ENCODE measurements at places on chromosomes 2 and 18.

- DNase-seq, result peak; percentile 59
Observed at GRCh38 chr2:110748489-110748867, 16.1 kb downstream of the ACOXL start.

- DNase-seq, result no peak
Observed at GRCh38 chr2:235850771-235851551, 317.2 kb downstream of the GBX2 start.

- DNase-seq, result no peak
Observed at GRCh38 chr18:36536426-36536825, 238.9 kb downstream of the FHOD3 start.

DNA sequence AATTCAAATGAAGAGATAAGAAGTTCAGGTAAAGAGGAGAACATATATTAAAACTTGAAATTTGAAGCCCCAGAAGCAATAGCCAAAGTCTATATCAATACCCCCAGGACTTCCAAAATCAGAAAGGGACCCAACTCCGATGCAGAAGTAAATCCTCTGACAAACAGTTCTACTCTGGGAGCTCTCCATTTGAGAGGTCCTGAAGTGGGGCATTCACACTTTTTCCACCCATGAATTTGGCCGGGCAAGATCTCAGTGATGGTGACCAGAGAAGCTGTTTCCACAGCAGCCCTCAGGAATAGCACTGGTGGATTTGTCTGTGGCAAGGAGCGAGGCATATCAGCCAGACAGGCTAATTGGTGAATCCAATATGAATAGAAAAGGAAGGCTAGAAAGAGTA is 313.6 kb upstream of the MC4R start:
- no peak for DNase-seq

DNA sequence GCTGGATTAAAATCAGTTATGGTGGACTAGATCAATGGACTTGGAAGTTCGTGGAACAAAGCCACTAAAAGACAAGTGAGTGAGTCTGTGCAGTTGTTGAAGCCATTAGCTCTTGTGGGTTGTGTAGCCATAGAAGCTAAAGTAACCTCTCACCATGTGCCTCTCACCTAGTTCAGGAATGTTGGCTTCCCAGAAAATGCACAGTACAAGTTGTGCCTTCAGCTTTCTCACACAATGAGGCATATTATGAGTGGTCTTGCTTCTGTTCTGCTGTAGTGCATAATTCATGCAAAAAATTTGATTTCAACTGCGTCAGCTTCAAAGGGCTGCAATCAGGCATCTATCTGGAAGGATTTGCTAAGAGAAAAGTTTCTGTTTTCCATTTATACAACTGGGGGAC is 26.2 kb downstream of the CERS6 start:
- no peak for DNase-seq

GRCh38 chr2:67671464-67672450 is 274.6 kb downstream of the ETAA1 start:
- no peak for DNase-seq

- DNase-seq, result no peak
Observed at GRCh38 chr2:120761911-120762310, 26.2 kb downstream of the GLI2 start.

GRCh38 chr2:120765678-120766469 is 30.2 kb downstream of the GLI2 start:
- no peak for DNase-seq

DNA sequence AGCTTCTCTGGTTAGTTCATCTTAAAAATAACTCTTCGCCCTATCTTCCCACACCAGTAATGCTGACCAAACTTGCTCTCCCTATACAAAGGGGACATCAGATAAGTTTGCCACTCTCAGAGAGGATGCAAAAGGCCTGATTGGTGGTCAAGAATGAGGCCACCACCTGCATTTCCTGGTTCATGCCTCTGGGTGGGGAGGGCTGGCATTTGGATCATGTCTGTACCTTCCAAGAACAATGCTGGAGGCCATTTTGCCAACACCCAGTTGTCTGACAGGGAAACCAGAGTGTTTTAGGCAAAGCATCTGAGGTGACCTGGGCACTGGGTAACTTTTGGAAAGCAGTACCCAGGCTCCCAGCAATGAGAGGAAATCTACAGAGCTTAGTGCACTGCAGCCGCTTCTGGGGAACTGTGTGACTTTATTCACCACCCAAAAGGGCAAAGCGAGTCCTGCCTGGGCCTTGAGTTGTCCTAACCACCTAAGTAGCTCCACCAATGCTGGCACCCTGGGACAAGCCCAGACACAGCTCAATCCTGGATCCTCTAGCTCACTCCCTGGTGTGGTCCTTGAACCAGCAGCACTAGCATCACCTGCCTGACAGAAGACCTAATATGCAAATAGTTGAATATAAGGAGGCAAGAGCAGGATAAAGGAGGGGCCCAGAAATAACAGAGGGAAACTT is 35.1 kb downstream of the CAPN13 start:
- DNase-seq, result no peak

DNA sequence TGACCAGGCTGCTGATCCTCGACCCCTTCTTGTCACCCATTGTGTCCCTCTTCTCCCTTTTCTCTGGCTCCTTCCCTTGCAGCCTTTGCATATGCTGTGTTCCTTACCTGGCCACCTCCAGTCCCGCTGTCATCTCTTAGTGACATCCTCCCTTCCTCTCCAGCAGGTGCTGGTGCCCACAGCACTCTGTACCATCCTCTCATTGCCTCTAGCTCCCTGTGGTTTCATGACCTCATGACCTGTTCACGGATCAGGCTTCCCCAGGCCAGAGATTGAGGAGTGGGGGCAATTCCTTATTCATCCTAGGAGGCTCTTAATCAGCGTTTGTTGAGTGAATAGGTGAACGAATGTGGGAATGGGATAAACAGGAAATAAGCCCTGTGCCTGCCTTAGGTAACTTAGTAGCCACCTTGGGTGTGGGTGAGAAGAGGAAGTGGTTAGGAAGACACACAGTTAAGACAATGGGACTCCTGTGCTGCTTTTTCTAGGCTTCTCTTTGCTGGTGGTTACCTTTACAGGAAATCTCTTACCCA is 35.5 kb downstream of the ITGA6 start:
- peak; percentile 76 for DNase-seq

DNA sequence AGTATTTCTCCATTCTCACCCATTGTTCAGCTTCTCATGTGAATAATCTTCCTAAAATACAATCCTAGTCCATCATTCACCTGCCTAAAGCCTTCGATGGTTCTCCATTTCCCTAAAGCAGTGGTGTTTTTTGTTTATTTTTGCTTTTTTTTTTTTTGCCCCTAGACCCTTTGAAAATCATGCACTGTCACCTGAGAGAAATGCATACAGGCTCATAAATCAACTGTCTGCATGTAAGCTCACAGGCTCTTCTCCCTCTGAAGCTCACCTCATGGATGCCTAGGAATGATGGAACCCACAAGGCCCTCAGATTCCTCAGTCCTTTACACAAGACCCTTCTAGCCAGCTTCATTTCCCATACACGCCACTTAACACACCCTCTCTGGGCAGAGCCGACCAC is 31.5 kb downstream of the B4GALT6 start:
- no peak for DNase-seq

GRCh38 chr2:189247276-189247675 is 67.7 kb upstream of the COL5A2 start:
- no peak for DNase-seq

All from CD4-positive, alpha-beta T cell treated with Interleukin-17A for 1 hour (primary cell).